ENCODE measurements at places on chromosomes 7 and 10.

GRCh38 chr7:30453921-30454320 is 24.7 kb downstream of the NOD1 start:
- no peak for DNase-seq

GRCh38 chr7:98864731-98865453 is 4.9 kb downstream of the TMEM130 start:
- no peak for DNase-seq

GRCh38 chr10:129642427-129642826 is 175.4 kb downstream of the MGMT start:
- no peak for DNase-seq

GRCh38 chr7:72055426-72055825 is 356.7 kb downstream of the CALN1 start:
- no peak for DNase-seq

DNA sequence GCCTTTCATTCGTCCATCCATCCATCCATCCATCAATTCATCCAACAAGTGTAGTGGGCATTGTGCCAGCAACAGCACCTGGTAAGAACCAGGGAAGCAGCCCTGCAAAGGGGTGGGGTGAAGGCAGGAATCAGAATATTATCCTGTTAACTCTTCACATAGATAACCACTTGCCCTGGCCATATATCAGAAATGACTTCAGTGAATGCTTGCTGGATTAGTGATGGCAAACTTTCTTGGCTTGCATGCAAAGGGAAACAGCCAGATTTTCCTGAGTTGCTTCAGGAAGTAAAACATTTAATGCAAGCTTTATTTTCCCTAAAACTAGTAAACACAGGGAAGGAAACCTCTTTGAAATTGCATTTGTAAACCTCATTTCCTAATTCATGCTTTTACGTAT is 743 bp downstream of the OR2A5 start:
- DNase-seq = no peak

Measured in NT2/D1 (cell line).